ENCODE measurements at places on chromosomes 13 and 19.

DNA sequence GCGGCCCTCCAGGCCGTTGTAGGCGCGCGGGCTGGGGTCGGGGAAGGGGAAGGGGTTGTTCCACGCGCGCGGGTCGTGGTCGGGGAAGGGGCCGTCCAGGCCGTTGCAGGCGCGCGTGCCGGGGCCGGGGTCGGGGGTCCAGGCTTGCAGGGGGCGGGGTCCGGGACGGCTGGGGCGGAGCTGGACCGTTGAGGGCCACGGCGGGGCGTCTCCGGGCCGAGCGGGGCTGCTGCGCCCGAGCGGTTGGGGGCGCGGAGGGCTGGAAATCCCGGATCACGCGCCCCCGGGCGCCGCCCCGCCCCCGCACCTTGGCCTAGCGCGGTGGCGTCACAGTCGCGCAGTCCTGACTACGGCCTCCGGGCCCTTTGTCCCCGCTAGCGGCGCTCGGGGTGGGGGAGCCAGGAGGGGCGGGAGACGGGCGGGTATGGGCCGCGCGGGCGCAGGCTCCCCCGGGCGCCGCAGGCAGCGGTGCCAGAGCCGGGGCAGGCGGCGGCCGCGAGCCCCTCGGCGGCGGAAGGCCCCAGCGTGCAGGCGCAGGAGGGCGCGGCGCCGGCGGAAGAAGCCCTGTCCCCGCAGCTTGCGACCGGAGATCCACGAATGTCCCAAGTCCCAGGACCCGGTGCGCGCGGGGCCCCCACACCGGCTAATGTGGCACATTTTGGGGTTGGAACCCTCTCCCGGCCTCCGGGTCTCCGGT lies 665 bp downstream of the GPX4 start:
- DNase-seq = no peak

GRCh38 chr19:10776900-10777650 lies 58.9 kb downstream of the TMED1 start:
- no peak for DNase-seq

- DNase-seq = no peak
These were observed 280.1 kb downstream of the PCDH20 start for GRCh38 chr13:61135583-61135982.

DNA sequence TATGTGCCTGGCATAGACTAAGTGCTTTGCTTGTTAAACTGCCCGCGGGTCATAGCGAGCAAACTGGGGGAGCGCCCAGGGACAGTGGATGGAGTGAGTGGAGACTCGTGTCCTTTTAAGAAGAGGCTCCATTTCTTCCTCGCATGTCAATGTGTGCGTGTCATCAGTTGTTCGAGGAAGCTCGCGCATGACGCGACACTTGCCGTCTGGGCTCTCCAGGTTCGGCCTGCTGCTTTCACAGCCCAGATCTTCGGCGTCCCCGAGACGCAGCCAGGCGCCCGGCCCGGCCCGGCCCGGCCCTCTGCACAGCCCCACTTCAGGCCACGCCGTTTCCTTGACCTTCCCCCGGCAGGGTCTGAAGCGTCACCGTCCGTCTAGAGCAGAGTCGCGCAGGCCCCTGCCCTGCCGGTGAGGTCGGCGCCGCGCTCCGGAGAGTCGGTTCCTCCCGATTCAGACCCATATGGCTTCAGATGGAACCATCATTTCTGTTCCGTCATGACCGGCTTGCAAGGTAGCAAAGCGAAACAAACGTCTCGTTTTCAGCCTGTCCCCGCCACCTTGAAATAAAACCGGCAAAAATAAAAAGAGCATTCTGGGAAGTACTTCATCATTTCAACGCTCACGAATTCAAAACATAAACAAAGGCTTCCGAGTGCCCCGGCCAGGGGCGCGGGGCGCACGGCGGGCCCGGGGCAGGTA lies 599 bp upstream of the ARHGEF7 start:
- no peak for DNase-seq

DNA sequence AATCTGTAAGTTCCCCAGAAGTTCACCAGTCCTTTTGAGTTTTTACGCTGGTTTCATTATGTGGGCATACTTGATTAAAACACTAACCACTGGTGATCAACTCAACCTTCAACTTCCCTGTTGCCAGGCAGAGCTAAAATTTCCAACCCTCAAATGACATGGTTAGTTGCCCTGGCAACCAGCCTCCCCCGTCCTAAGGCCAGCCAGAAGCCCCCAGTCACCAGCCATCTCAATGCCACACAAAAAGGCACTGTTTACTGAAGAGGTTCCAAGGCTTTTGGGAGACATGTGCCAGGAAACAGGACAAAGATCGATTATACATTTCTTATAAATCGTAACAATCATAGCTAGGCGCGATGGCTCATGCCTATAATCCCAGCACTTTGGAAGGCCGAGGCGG lies 1.6 kb downstream of the ZNF649 start:
- no peak for DNase-seq

DNA sequence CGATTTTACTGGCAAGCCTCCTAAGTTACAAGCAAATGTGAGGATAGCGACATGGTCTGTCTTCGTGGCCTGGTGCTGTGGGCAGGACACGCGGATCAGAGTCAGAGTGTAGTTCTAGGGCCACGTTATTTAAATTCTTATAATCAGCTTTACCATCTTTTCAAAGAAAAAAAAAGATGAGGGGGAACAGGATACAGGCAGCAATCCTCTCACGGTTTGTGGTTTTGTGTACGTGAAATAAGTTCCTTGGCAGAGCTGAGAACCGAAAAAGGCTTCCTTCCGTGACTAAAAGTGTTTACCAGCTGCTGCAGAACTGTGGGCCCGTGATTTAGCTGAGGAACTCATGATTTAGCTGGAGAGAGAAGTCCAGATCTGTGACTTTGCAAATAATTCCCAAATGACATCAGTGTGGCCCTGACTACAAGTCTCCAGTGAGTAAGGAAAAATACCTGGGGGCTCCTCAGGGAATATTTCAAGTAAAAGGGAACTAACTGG lies 27.2 kb downstream of the RCBTB2 start:
- DNase-seq = no peak

- DNase-seq = no peak
These were observed 1.4 kb downstream of the SPACA6 start for GRCh38 chr19:51694318-51695085.

GRCh38 chr19:19111967-19112580 lies 26.2 kb downstream of the TMEM161A start:
- no peak for DNase-seq

- DNase-seq = no peak
These were observed 630 bp downstream of the RAP2A start for GRCh38 chr13:97434397-97435201.

DNA sequence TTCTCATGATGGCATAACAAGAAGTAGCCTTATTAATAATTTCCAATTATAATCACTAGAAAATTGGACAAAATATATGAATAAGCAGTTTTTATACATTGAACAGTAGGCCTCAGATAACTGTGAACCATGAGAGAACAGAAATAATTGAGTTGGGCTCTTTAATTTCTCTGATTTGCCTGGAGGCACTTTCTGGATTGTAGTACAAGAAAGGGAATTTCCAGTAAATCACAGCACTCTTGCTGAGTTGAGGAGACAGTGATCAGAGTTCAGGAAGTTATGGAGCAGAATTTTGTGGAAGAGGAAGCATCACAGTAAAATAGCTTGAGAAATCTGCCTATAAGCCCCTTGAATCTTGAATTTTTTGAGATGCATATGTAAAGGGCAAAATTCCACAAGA lies 216.2 kb downstream of the MAB21L1 start:
- no peak for DNase-seq

- no peak for DNase-seq
These were observed 1.2 kb downstream of the ZNF347 start for GRCh38 chr19:53157626-53158025.

DNA sequence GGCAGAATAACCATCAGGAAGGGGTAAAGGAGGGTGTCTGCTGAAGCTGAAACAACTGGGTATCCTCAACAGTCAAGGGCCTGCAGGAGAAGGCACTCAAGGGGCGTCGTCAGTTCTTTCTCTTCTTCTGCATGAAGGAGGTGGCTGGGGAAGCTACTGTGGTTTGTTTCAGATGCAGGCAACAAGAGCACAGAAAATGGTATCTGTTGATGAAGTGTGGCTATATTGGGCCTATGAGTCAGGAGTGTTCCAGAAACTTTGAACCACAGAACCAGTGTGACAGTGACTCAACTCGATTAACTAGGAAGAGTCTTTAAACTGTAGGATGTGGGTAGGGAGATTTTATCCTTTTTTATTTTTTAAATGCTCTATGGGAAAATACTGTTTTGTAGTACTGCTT lies 686.3 kb downstream of the FGF9 start:
- DNase-seq = no peak

- DNase-seq = no peak
These were observed 353.6 kb upstream of the GPC6 start for GRCh38 chr13:92873029-92873428.

DNA sequence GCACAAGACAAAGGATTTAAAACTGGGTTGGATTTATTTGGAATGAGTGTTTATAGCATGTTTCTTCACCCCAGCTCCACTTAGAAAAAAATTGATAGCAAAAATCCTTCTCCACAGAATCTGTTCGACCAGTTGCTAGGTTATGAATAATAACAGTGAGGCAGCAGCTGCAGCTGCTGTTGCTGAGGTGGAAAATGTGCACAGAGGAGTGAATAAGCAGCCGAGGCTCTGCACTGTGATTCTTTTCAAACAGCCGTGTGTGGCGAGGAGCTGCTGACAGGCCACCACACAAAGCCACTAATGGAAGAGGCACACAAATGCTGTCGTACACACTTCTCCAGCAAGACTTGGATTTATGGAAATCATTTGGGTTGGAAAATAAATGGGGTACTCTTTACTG lies 6.4 kb upstream of the RASL11A start:
- no peak for DNase-seq

DNA sequence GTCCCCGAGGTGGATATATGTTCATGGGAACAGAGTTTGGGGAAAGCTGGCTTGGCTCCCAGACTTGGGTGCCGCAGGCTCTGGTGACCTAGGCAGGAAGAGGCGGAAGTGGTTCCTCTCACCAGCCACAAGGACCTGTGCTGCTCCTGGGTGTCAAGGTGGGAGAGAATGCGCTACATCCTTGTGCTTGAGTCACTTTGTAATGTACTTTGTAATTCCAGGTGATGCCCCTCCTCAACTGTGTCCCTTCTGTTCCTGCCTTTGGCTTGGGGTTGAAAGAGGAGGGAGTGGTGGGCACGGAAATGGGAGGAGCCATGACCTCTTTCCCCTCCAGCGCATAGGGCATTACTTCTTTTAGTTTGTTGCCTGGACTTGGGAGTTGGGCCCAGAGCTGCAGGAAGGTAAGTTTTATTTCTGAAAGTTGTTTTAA lies 10.9 kb downstream of the GARRE1 start:
- no peak for DNase-seq

DNA sequence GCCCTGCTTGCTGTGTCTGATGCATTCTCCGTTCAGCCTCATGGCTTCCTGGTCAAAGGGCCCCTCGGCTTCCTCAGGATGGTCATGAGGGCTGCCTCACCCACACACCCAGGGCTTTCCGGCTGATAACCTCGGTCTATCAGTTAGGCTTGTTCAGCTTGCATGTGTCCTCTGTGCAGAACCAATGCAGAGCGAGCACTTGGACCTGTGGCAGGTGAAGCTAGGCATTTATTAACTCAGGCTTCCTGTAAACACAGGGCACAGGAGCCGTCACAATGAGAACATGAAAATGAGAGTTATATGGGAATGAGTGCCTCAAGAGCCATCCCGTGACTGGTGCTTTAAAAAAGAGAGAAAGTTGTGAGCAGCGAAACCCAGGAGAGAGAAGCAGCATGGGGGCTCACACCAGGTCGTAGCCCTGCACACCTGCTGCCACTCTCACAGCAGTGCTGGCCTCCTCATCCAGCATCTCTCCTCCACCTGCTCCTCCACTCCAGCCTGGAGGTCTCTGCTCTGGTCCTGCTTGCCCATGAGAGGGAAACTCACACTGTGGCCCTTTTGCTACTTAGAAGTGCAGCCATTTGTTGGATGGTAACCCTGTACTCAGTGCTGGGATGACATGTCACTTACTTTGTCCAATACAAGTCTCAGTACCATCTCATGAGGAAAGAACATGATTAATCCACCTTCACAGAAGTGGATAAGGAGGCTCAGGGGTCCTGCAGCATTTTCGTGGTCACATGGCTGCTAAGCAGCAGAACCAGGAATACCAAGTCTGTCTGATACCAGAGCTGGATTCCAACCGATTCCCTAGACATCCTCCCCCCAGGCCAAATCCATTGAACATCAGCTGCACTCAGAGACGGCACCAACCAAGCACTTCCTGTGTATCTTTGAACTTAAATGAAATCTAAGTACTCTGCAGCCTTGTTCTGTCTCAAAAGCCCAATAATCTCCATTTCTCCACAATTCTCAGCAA lies 50.5 kb upstream of the IRS2 start:
- DNase-seq = no peak

GRCh38 chr13:28754698-28755545 lies 36.2 kb upstream of the SLC46A3 start:
- no peak for DNase-seq

DNA sequence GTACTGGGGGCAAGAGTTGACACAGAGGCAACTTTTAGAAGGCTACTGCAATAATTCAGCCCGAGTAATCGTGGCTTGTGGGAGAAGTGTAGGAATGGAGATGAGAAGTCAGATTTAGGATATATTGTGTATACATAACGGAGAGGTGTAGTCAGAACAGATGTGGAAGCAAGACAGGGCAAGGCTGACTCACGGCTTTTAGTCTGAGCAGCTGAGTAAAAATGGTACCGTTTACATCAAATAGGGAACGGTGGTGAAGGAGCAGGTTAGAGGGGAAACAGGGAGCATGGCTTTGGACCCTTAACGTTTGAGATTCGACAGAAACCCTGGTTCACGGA lies 796 bp upstream of the LSM14A start:
- no peak for DNase-seq

GRCh38 chr13:46739447-46740098 lies 57.4 kb downstream of the ESD start:
- DNase-seq = no peak

DNA sequence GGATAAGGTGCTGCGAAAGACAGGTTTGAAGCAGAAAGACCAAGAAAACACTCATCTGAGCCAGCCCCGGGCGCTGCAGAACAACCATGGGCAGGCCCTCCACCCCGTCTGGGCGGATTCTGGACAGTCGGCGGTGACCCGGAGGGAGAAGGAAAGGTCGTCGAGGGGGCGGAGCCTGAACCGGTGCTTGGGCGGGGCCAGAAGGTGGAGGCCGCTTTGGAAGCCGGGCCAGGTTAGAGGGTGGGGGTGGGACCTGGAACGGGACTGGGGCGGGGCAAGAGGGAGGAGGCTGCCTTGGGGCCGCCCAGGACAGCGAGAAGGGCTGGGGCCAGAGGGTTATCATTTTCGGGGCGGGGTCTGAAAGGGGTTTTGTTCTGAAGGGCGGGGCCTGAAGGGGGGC lies 5.0 kb upstream of the ZNF765 start:
- no peak for DNase-seq

- DNase-seq = no peak
These were observed 35.2 kb downstream of the FAM216B start for GRCh38 chr13:42816538-42816937.
